ENCODE measurements at places on chromosomes 6 and 20.

- no peaks in the 10 kb centered on the region for H3K36me3 ChIP-seq
- no peak for DNase-seq
- H3K4me3 ChIP-seq, result no peak overlapping the region
- no peak overlapping the region for H3K27ac ChIP-seq
These were observed 976.8 kb downstream of the TBC1D32 start for GRCh38 chr6:120357447-120357846.

DNA sequence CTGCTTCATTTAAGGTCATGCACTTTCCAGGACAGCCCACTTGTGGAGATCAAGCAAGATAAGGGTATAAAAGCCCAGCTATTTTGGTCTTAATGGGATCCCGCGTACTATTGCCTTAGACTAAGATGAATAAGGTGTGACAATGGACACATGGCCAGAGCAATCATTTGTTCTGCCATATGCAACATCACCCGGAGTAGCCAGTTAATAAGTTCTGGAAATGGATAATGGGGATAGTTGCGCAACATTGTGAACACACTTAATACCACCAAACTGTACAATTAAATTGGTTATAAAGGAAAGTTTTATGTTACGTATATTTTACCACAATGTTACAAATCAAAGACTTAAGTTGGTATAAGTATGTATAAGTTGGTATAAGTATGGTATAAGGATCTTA lies 674.5 kb downstream of the HDGFL1 start:
- no peaks in the 10 kb centered on the region for H3K36me3 ChIP-seq
- H3K27ac ChIP-seq, result no peak overlapping the region
- no peaks in the 10 kb centered on the region for H3K27me3 ChIP-seq
- no peak for DNase-seq
- no peak overlapping the region for H3K4me3 ChIP-seq

- H3K4me3 ChIP-seq, result peak overlapping the region; percentile 99
- H3K4me1 ChIP-seq, result peaks cover 29% of the 10 kb centered on the region
- H3K27me3 ChIP-seq, result no peaks in the 10 kb centered on the region
- H3K27ac ChIP-seq, result peak overlapping the region; percentile 73
These were observed 4.8 kb downstream of the SALL4 start for GRCh38 chr20:51797357-51798025.

DNA sequence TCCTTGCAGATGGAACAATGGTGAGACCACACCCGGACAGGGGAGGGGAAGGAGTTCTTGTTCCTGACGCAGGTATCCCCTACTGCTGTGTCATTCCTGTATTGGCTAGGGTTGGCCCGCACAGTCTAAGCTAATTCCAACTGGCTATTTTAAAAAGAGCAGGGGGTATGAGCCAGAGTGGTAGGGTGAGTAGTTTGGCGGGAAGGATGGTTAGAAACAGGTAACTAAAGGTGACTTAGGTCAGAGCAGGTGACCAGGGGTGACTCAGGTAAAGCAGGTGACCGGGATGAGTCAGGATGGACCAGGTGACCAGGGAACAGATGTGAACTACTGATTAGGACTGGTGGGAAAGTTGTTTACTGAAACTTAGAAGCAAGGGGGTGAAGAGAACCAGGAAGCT lies 58.0 kb downstream of the ZNF292 start:
- no peak overlapping the region for H3K4me3 ChIP-seq
- H3K27ac ChIP-seq, result no peak overlapping the region
- peaks cover 22% of the 10 kb centered on the region for H3K4me1 ChIP-seq
- H3K36me3 ChIP-seq, result peaks cover 35% of the 10 kb centered on the region
- H3K27me3 ChIP-seq, result no peaks in the 10 kb centered on the region

DNA sequence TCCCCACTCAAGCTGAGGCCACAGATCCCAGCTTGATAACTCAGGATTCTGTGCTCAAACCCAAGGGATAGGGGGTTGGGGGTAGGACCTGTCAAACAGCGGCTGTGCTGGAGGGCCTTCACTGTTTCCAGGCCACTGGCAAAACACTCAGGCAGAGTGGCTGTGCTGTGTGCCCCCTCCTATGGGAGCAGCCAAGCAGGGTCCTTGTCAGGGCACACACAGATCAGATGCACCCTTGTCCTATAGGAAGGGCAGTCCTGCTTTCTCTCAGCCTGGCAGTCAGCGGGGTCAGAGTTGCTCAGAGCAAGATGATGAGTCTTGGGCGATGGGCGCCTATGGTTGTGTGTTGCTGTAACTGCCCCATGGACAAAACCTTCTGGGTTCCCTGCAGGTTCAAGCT lies 554.8 kb downstream of the TBC1D32 start:
- no peak overlapping the region for H3K27ac ChIP-seq
- no peak for DNase-seq
- H3K27me3 ChIP-seq, result no peaks in the 10 kb centered on the region
- no peaks in the 10 kb centered on the region for H3K4me1 ChIP-seq

DNA sequence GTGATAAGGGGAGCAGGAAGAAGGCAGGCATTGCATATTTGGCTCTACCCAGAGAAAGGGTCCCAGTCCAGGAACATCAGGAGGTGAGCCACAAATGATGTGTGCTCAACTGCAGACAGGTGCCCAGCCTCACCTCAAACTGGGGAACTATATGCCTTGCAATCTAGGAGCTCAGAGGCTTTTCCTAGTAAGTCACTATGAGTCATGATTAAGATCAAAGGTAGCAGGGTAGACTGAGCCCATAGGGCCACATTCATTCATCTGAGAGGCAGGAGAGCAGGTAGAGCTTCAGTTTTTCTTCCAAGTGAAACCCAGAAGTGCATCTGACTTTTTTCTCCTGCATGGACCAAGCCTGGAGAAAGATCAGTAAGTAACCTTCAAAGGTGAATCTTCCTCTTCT lies 31.3 kb downstream of the MARCKS start:
- H3K36me3 ChIP-seq, result no peaks in the 10 kb centered on the region
- no peaks in the 10 kb centered on the region for H3K4me1 ChIP-seq
- no peak overlapping the region for H3K27ac ChIP-seq
- no peak for DNase-seq

- H3K4me1 ChIP-seq, result no peaks in the 10 kb centered on the region
- H3K27ac ChIP-seq, result no peak overlapping the region
- no peaks in the 10 kb centered on the region for H3K27me3 ChIP-seq
- DNase-seq, result peak; percentile 89
- H3K4me3 ChIP-seq, result no peak overlapping the region
These were observed 26.5 kb downstream of the MTHFD1L start for GRCh38 chr6:150891888-150892485.

DNA sequence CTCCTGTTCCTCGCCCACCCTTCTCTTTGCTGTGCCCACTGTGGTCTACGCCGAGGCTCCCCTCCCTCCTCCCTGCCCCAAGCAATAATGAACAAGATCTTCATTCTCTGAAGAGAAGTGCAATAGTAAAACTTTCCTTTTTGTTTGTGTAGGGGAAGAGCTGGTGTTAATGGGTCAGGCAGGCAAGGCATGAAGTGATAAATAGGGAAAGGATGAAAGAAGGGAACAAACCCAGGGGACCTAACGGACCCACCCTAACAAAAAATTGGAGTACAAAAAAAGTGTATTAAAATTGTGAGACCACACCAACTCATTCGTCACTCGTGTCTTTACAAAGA lies 66.9 kb downstream of the ZBTB2 start:
- H3K36me3 ChIP-seq, result no peaks in the 10 kb centered on the region
- no peak overlapping the region for H3K4me3 ChIP-seq
- H3K4me1 ChIP-seq, result no peaks in the 10 kb centered on the region
- peaks cover 13% of the 10 kb centered on the region for H3K27me3 ChIP-seq
- DNase-seq, result no peak

DNA sequence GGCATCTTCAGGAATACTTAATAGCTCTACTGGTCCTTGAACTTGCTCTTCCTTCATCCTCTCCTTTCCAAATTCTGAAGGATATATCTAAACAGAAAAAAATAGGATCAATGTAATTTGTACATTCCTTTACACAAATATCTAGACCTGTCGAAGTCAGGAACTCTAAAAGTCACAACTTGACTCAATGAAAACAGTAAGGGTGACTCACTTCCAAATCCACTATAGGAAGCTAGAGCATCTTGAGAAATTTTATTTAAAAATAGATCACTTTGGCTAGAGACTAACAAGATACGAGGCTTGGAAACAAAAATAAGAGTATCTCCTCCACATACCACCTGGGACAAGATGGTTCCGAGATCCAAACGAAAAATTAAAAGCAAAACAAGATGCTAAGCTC lies 12.2 kb downstream of the ESF1 start:
- H3K27ac ChIP-seq, result no peak overlapping the region
- H3K36me3 ChIP-seq, result peaks cover 91% of the 10 kb centered on the region
- no peak overlapping the region for H3K4me3 ChIP-seq
- H3K27me3 ChIP-seq, result no peaks in the 10 kb centered on the region
- no peak for DNase-seq

- no peaks in the 10 kb centered on the region for H3K27me3 ChIP-seq
- DNase-seq, result no peak
- H3K4me3 ChIP-seq, result no peak overlapping the region
- H3K4me1 ChIP-seq, result no peaks in the 10 kb centered on the region
- no peaks in the 10 kb centered on the region for H3K36me3 ChIP-seq
These were observed 94.8 kb downstream of the IPCEF1 start for GRCh38 chr6:154261688-154262397.

Data from endodermal cell (in vitro differentiated cells).